Vagina (tissue), 2 donors: ENCODE measurements at places on chromosomes 5 and 9. TPM values are rescaled to one million over a fixed set of nuclear protein-coding genes. Genes with fewer than 3 reads are reported as not detected.

DNA sequence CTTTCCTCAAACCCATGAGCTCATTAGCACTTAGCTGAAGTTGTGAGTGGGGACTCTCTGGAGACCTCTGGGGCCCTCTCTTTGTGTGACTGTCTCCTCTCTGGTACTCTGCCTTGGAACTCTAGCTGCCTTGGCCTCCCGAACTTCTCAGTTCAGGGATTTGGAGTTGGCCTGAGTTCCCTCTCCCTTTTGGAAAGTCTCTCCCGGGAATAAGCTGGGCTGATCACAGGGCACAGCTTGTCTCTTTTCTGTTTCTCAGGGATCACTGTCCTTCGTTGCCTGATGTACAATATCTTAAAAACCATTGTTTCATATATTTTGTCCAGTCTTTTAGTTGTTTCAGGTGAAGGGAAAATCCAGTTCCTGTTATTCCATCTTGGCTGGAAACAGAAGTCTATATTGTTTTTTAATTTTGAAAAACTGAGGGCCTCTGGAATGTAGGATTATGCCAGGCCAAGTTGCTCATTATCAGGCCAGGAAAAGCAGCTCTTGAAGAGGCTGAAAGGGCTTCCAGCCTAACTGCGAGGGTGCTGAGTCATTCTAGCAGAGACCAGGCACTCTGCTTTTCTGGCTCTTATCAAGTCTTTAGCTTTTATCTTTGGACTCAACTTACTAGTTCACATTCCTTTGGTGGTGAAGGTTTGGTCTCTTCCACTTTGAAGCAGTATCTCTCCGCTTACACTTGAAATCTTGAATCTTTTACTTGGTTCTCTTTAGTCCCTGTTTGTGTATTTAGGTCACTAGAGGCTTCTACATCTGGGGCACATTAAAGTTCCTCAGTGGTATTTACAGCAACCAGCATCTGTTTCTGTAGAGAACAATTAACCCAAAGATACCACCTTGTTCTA is 8.4 kb upstream of the RGS3 start:
- DNase-seq: no peak

- no peak for DNase-seq
These were observed 94.4 kb downstream of the IZUMO3 start for GRCh38 chr9:24451346-24451745.

DNA sequence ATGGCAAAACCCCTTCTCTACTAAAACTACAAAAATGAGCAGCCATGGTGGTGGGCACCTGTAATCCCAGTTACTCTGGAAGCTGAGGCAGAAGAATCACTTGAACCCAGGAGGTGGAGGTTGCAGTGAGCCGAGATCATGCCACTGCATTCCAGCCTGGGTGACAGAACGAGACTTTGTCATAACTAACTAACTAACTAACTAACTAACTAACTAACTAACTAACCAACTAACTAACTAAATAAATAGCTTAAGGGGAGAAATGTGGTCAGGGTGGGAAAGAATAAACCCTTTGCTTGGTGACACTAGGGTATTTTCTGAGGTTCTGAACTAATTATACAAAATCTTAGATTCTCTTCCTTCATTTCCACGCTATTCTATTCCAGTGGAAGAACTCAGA is 184.4 kb upstream of the MEF2C start:
- no peak for DNase-seq

DNA sequence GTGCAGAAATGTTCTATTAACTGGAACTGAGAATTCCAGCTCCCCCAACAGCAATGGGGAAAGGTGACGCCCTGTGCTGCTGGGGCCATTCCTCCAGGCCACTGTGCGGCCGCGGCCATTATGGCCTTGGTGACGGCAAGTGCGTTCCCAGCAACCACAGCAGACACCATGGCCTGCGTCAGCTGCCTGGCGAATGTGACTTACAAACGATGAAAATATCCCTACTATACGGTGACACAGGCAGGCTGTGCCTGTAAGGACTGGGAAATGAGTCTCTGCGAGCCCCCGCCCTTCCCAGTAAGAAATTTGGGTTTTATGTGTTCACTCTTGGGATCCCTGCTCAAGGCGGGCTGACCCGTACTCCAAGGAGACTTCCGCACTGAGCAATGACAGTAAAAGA is 20.6 kb downstream of the CLPTM1L start:
- no peak for DNase-seq

- DNase-seq: no peak
These were observed 25.1 kb downstream of the ERAP2 start for GRCh38 chr5:96901384-96901783.

DNA sequence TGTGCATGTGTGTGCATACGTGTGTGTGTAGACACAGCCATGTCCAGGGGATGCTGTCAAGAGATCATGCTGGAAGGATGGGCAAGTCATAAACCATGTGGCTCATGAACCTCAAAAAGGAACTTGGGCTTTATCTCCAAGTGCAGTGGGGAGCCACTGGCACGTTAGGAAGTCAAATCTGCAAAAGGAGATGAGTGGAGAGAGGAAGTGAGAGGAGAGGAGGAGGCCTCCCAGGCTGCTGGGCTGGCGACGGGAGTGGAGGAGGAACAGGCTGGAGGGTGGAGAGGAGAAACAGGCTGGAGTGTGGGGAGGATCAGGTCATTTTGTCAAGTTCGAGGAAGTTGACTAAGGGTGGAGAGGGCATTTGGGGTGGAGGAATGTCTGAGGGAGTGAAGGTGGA is 29.2 kb upstream of the TIFAB start:
- DNase-seq: no peak

- DNase-seq: no peak
These were observed 22.8 kb downstream of the EXOC3 start for GRCh38 chr5:465591-466403.

GRCh38 chr5:128224336-128224735 is 140.8 kb downstream of the SLC12A2 start:
- no peak for DNase-seq

- no peak for DNase-seq
These were observed 1.7 kb upstream of the MRNIP start for GRCh38 chr5:179860301-179860700.

- DNase-seq: no peak
These were observed 129.7 kb downstream of the ARL15 start for GRCh38 chr5:54180630-54181031.

DNA sequence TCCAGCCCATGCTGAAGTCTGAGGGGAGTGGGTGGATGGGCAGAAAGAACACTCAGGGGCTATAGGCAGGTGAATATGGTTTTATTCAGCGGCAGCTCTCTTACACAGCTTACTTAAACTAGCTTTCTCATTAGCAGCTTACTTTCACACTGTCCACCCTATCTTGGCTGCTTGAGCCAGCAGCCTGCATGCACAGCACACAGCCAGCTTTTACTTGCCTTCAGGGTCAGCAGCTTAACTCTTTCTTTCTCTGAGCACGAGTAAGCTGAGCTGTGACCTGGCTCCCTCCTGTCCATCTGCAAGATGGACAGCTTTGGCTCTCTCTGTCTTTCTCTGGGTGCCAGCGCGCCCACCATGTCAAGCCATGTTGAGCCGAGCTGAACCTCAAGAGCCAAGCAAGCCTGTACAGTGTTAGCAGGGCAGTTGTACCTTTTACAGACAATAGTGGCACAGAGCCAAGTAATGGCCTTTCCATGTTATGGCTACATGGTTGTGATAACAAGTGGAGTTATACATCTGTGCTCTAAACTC is 1054.9 kb downstream of the PTPRD start:
- peak; percentile 83 for DNase-seq

- no peak for DNase-seq
These were observed 13.6 kb upstream of the IL17B start for GRCh38 chr5:149392718-149393117.

DBH gene
- 12.0 TPM for total RNA-seq

OR1N1 gene
- not detected for total RNA-seq

SPINK13 gene
- total RNA-seq: not detected

SLC1A3 gene
- total RNA-seq: 18.9 TPM

ENTREP1 gene
- total RNA-seq: 12.5 TPM

ZNF618 gene
- total RNA-seq: 7.4 TPM

SLC45A2 gene
- total RNA-seq: not detected

IL9 gene
- not detected for total RNA-seq

PDE8B gene
- 5.9 TPM for total RNA-seq

CCDC69 gene
- total RNA-seq: 84.5 TPM

ZNF366 gene
- 3.2 TPM for total RNA-seq

FAM81B gene
- total RNA-seq: not detected

SLC6A19 gene
- not detected for total RNA-seq

OR1J2 gene
- total RNA-seq: not detected

FOXD4 gene
- not detected for total RNA-seq
